ENCODE measurements at places on chromosomes 12 and 14. TPM values are rescaled to one million over a fixed set of nuclear protein-coding genes. Genes with fewer than 3 reads are reported as not detected.
A peak's percentile ranks its signal among the peaks of the same experiment; 100 is the strongest.

GRCh38 chr12:599756-600155 is 63.5 kb downstream of the NINJ2 start:
- no peaks in the 10 kb centered on the region for H3K27me3 ChIP-seq
- no peak overlapping the region for H3K4me3 ChIP-seq
- H3K36me3 ChIP-seq, result no peaks in the 10 kb centered on the region
- H3K27ac ChIP-seq, result no peak overlapping the region

The PAH gene
- not detected for total RNA-seq

DNA sequence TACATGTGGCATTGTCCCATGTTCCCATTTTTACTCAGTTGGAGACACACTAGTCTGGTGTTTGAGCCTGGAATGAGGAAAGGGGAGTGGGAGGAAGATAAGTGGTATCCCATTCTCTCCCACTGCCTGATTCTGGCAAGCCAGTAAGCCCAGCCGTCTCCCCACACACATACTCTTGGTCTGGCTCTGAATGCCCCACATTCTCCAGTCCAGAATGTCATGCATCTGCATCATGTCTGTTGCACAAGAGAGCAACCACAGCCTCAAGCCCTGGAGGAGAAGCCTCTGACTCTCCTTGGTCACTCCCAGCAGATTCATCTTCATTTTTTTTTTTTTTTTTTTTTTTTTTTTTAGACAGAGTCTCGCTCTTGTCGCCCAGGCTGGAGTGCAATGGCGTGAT is 48.0 kb downstream of the DRAM1 start:
- H3K27ac ChIP-seq, result no peak overlapping the region
- H3K4me1 ChIP-seq, result no peaks in the 10 kb centered on the region
- no peaks in the 10 kb centered on the region for H3K27me3 ChIP-seq
- H3K36me3 ChIP-seq, result no peaks in the 10 kb centered on the region

- H3K4me1 ChIP-seq, result no peaks in the 10 kb centered on the region
- H3K27ac ChIP-seq, result no peak overlapping the region
- H3K27me3 ChIP-seq, result no peaks in the 10 kb centered on the region
These were observed 14.2 kb upstream of the FZD10 start for GRCh38 chr12:130147875-130148596.

The BBOF1 gene
- 6.8 TPM for total RNA-seq

The BIN2 gene
- total RNA-seq, result not detected

DNA sequence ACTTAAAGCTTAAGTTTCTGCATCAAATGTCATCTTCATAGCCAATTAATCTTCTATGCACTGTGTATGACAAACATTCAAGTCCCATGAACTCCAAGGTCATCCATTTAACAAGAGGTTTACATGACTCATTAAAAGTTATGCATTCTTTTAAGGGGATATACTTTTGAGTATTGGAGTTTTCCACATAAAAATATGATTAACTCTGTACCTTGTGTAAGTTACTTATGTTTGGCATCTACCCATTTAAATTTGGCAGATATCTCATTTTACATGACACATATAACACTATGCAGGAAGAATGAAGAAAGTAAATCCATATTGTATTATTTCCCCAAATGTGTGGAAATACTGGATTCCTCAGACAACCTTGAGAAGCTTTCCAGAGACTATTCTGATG is 240.2 kb downstream of the PAX9 start:
- H3K4me1 ChIP-seq, result no peaks in the 10 kb centered on the region
- H3K4me3 ChIP-seq, result no peak overlapping the region
- peak; percentile 13 for DNase-seq
- H3K27ac ChIP-seq, result no peak overlapping the region

All from astrocyte (in vitro differentiated cells and primary cell).